Activated CD4-positive, alpha-beta memory T cell treated with anti-CD3 and anti-CD28 coated beads, Interleukin-2, amount 10 ng/mL, durations not matched to agents 7 days and 5 days (primary cell): ENCODE measurements at places on chromosomes 3 and 15. TPM values are rescaled to one million over a fixed set of nuclear protein-coding genes. Genes with fewer than 3 reads are reported as not detected.
A peak's percentile ranks its signal among the peaks of the same experiment; 100 is the strongest.

GRCh38 chr15:74616366-74616939, 817 bp downstream of the CLK3 start:
- peaks cover 53% of the 10 kb centered on the region for H3K4me1 ChIP-seq
- peak overlapping the region; percentile 96 for H3K4me3 ChIP-seq
- peak; percentile 67 for DNase-seq
- H3K36me3 ChIP-seq: peaks cover 51% of the 10 kb centered on the region
- H3K27ac ChIP-seq: peak overlapping the region; percentile 97

GOLGA8R gene
- total RNA-seq: 4.2 TPM

- peaks cover 9% of the 10 kb centered on the region for H3K27me3 ChIP-seq
- no peak overlapping the region for H3K27ac ChIP-seq
- H3K36me3 ChIP-seq: no peaks in the 10 kb centered on the region
- DNase-seq: no peak
Observed at GRCh38 chr15:38941399-38941953, 376.9 kb upstream of the RASGRP1 start.

- H3K27me3 ChIP-seq: peaks cover 12% of the 10 kb centered on the region
- peak overlapping the region; percentile 92 for H3K4me3 ChIP-seq
- no peak for DNase-seq
- H3K27ac ChIP-seq: peak overlapping the region; percentile 79
- H3K36me3 ChIP-seq: peaks cover 5% of the 10 kb centered on the region
Observed at GRCh38 chr15:77418391-77418965, 1.4 kb downstream of the PEAK1 start.

DNA sequence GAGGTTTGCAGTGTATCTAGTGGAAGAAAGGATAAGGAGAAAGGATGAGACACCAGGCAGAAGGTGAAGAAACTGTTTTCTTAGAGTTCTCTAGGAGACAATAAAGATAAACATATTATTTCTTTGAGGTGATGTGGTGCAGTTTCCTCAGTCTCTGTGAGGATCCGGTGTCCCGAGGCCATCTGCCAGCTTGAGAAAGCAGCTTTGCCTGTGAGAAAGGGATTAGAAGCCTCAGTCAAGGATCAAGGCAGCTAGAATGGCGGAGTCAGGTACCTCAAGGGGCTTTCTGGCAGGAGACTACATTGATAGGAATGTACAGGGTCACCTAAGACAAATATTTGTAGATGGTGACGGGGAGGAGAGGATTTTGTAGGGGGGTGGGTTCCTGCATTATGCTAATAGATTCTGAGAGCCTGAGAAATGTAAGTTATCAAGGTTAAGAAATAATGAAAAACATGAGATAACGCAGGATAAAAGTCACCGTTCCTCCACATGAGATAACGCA, 103.9 kb upstream of the MB21D2 start:
- H3K4me3 ChIP-seq: no peak overlapping the region
- H3K27me3 ChIP-seq: peaks cover 2% of the 10 kb centered on the region
- DNase-seq: no peak
- H3K4me1 ChIP-seq: no peaks in the 10 kb centered on the region
- H3K27ac ChIP-seq: no peak overlapping the region
- H3K36me3 ChIP-seq: no peaks in the 10 kb centered on the region

- H3K4me3 ChIP-seq: no peak overlapping the region
- H3K27me3 ChIP-seq: no peaks in the 10 kb centered on the region
- peaks cover 27% of the 10 kb centered on the region for H3K36me3 ChIP-seq
- no peak overlapping the region for H3K27ac ChIP-seq
- DNase-seq: no peak
Observed at GRCh38 chr3:128073185-128073725, 21.0 kb downstream of the SEC61A1 start.

DNA sequence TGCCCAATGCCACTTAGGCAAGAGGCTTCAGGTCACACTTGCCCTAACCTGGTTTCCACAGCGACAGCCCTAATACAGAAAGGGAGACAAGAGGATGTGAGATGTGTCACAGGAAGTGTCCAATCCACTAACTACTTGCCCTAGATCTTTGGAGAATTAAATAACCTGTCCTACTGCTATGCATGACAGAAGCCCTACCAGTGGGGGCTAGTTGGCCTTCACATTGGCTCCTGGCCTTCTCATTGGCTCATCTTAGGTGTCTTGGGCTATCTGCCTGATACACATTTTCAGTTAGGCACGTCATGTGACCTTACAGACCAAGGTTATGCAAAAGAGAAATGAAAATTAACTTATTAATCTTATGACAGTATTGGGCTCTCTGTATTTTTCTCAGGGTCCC, 449.9 kb downstream of the FHIT start:
- no peaks in the 10 kb centered on the region for H3K36me3 ChIP-seq
- no peak overlapping the region for H3K27ac ChIP-seq
- H3K4me3 ChIP-seq: no peak overlapping the region
- H3K27me3 ChIP-seq: no peaks in the 10 kb centered on the region
- no peaks in the 10 kb centered on the region for H3K4me1 ChIP-seq

DNA sequence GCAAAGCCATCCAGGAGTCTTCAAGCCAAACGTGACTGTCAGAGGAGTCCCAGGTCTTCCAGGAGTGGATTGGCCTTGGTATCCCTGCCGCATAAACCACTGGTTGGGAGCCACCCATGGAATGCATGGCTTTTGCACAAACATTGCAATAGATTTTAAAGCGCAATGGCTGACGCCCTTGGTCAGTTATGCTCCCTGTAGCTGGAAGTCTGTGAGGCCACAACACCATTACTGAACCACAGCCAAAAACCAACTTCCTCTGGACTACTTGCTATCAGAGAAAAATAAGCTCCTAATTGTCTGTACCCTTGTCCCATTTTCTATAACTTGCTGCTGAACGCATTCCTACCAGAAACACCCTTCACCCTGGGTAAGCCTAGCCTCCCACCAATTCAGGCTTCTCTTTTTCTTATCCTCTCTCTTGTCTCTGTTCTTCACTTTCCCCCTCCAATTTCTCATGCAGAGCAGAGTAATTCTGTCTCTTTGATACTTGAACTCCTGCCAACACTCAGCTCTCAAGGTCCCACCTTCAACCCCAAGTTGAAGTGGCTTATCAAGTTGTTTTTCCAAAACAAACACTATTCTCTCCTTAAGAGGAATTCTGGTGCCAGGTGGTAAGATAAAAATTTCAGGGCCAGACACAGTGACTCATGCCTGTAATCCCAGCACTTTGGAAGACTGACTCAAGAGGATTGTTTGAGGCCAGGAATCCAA, 176.4 kb upstream of the UBE2E1 start:
- H3K27me3 ChIP-seq: peaks cover 5% of the 10 kb centered on the region
- H3K27ac ChIP-seq: no peak overlapping the region
- no peaks in the 10 kb centered on the region for H3K4me1 ChIP-seq
- DNase-seq: no peak
- H3K36me3 ChIP-seq: no peaks in the 10 kb centered on the region
